ENCODE measurements at places on chromosomes 2 and 18.

DNA sequence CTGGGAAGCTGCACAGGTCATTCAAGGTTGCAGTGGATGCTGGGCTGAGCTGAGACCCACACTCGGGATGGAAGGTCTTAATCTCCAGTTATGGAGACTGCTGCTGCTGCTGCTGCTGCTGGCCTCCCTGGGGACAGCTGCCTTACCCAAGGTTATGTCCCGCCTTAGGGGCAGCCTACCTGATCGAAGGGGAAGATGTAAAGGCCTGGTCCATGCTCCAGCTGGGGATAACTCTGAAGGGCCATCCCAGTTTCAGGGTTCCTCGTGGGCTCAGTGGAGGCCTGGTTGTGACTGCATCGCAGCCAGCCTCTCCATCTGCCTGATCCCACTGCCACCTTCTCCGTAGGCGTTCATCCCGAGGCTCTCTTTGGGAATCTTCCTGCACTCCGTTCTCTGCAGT is 33.0 kb downstream of the RHOB start:
- DNase-seq: peak; percentile 44

GRCh38 chr2:10306901-10307463 is 4.3 kb downstream of the HPCAL1 start:
- no peak for DNase-seq

GRCh38 chr2:113217455-113218282 is 43.9 kb downstream of the PSD4 start:
- no peak for DNase-seq

- DNase-seq: no peak
Measured at GRCh38 chr2:17935242-17935885, 56.9 kb downstream of the KCNS3 start.

DNA sequence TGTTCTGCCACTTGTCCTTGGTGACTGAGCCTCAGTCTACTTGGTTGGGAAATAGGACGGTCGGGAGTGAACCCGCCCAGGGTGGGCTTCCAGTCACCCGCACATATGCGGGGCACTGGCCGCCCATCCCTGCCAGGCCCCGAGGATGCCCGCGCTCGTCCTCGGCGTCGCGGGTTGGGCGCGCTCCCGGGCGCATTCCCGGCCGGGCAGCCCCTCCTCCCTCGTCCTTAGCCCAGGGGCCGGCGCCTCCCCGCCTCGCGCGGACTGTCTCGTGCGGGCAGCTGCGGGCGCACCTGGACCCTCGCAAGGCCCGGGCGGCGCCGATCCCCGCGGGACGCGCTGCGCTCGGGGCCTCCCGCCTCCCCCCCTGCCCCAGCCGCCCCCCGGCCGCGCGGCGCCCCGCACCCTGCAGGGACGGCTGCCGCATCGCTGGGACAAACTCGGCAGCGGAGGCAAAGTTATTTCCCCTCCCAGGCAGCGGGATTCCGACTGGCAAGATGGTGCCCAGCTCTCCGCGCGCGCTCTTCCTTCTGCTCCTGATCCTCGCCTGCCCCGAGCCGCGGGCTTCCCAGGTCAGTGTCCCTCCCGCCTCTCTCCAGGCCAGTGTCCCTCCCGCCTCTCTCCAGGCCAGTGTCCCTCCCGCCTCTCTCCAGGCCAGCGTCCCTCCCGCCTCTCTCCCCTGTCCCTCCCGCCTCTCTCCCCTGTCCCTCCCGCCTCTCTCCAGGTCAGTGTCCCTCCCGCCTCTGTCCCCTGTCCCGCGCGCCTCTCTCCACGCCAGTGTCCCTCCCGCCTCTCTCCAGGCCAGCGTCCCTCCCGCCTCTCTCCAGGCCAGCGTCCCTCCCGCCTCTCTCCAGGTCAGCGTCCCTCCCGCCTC is at the start of gene FBLN7:
TSS of gene FBLN7 (plus strand) at position 227 of the 874 bp plus-strand sequence. CDS start at position 498, 271 bp downstream.
- DNase-seq: no peak

GRCh38 chr2:79971807-79972206 is 332.7 kb downstream of the LRRTM1 start:
- DNase-seq: no peak

DNA sequence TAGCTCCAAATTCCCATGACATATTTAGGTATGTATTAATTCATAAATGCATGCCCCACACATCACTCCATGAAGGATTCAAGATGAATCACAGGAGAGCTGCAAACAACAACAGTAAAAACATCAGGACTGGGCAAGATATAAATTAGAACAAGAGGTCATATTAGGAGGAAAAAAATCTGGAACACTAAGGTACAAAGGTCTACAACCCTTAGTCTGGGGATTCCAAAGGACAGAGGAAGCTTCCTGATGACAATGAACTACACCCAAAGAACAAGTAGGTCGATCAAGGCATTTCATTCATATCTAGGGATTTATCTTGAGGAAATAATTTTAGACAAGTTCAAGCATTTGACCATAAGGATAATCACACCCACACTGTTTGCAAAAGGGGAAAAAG is 14.5 kb downstream of the VPS4B start:
- no peak for DNase-seq

DNA sequence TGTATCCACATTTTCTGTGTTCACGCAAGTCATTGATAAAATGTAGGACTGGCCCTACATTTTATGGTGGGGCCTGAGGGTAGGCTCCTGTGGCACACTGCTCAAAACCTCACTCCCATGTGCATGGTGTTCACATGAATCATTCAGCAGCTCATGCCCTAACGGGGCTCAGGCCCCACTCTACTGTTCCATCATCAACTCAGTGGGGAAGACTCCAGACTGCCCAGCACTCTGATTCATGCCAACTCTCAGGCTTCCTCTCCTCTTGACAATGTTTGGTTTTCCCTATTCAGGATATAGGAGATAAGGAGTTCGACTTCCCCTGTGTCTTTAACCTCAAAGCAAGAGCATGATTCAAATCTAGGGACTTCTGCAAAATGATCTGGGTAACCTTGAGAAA is 92.0 kb upstream of the BOD1L2 start:
- DNase-seq: no peak

- DNase-seq: no peak
Measured at GRCh38 chr2:19111354-19111753, 247.1 kb downstream of the OSR1 start.

GRCh38 chr2:25421289-25421688 is 79.6 kb upstream of the DNMT3A start:
- no peak for DNase-seq

DNA sequence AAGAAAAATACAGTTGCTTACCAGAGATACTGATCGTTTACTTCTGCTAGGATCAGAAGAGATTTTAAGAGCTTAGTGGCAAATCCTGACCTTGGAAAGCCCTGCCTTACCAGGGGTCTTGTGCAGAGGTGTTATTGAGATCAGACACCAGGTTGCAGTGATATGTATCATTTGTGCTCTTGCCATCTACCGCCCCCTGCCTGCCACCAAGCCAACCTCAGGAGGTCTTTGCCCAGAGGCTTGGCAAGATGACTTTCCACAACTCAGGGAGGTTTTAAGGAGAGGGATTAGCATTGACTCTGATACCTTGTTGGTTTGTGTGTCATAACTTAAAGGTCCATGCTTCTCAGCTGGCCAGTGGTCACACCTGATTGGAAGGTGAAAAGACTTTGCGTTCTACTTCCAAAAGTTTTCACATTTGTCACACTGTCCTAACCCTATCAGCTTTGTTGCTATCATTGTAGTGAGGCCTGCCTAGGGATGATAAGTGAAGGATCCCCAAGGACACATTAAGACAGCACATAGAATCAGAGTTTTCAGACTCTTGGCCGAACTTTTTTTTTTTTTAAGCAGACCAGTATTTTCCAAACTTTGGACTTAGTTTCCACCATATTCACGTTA is 46.2 kb upstream of the MGAT5 start:
- no peak for DNase-seq

GRCh38 chr2:3171564-3172264 is 205.9 kb downstream of the EIPR1 start:
- no peak for DNase-seq

DNA sequence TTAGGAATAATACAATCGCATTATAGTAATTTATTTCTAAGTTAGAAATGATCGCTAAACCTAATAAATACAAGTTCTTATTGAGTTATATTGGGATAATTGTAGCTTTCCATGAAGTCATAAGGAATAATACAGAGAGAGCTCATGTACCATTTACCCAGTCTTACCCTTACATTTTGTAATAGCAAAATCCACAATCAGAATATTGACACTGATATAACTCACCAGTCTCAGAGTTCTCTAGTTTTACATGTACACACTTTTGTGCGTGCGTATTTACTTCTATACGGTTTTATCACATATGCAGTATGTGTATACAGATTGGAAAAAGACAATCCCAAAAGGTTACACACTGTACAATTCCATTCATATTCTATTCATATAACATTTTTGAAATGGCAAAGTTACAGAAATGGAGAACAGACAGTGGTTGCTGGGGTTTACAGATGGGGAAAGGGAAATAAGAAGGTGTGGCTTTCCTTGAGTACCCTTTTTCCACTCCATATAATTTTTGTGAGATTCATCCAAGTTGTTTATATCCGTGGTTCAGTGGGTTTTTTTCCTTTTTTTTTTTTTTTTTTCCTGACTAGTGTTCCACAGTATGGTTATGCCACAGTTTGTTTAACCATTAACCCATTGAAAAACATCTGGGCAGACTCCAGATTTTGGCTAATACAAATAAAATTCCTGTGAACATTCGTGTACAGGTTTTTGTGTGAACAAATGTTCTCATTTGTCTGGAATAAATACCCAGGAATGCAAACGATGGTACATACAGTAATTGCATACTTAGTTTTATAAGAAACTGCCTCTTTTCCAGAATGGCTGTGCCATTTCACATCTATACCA is 117.2 kb downstream of the HNMT start:
- no peak for DNase-seq

Measured in type B pancreatic cell (in vitro differentiated cells).